Activated CD8-positive, alpha-beta memory T cell treated with anti-CD3 and anti-CD28 coated beads for 1 hour (primary cell): ENCODE measurements at places on chromosomes 1 and 21.
A peak's percentile ranks its signal among the peaks of the same experiment; 100 is the strongest.

GRCh38 chr1:39268112-39268581, 63.7 kb downstream of the MACF1 start:
- no peak for DNase-seq

DNA sequence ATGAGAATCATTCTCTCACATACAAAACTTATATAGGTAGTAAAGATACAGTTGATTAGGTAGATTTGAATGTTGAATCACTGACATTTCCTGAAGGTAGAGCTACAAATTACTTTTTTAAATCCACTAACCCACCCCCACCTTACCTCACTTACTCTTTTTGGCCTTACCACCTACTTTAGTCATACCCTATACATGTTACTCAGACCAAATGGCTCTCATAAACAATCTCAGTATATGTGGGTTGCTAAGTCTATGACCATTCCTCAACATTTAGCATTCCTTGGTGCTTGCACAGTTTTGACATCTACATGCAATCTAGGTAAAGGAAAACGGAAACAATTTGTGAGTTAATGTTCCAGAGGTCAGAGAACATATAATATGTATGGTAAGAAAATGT, 26.3 kb downstream of the SYDE2 start:
- DNase-seq = no peak

- no peak for DNase-seq
Measured at GRCh38 chr1:78543941-78544643, 53.3 kb downstream of the PTGFR start.

GRCh38 chr21:26837539-26837938, 7.7 kb downstream of the ADAMTS1 start:
- no peak for DNase-seq

DNA sequence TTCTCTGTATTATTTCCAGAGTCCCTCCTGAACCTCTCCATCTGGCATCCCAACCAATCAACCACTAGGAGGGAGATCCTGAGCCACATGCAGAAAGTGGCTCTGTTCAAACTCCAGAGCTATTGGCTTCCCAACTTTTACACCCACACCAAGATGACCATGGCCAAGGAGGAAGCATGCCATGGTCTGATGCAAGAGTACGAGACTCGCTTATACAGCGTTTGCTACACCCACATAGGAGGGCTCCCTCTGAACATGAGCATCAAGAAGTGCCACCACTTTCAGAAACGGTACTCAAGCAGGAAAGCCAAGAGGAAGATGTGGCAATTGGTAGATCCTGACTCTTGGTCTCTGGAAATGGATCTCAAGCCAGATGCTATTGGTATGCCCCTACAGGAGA, 23.6 kb downstream of the RGSL1 start:
- no peak for DNase-seq

DNA sequence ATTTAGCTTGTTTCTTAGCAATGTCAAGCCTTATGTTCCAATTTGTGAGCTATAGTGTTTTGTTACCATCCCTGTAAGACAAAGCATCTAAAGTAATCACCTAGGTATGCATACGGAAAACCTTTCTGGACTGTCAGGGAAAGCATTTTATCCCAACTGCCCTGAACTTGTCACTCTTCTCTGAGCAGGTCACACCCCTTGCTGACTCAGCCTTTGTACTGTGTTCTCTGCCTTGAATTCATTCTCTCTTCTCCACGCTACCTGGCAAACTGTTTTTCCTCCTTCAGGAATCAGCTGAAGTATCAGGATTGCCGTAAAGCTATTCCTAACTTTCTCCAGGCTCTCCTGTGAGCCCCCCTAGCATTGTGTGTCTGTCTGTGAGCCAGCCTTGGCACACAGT, 54.2 kb downstream of the PBX1 start:
- no peak for DNase-seq

GRCh38 chr21:37028570-37028969, 22.1 kb downstream of the RIPPLY3 start:
- DNase-seq = no peak

DNA sequence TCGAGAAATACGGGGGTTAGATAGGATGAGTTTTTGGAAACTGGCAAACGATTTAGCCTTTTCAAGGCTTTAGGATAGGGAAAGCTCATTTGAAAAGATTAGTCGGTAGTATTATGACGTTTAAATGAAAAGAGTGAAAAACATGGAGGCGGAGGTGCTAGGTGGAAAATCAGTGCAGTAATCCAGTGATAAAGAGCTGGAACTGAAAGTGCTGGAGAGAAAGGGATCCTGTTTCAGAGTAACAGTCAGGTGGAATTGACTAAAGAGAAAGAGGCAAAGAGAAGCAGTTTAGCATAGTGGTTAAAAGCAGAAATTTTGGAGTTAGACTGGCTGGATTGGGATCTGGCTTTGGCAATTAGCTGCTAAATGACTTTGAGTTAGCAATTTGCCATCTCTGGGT, 945 bp downstream of the WDR3 start:
- no peak for DNase-seq

DNA sequence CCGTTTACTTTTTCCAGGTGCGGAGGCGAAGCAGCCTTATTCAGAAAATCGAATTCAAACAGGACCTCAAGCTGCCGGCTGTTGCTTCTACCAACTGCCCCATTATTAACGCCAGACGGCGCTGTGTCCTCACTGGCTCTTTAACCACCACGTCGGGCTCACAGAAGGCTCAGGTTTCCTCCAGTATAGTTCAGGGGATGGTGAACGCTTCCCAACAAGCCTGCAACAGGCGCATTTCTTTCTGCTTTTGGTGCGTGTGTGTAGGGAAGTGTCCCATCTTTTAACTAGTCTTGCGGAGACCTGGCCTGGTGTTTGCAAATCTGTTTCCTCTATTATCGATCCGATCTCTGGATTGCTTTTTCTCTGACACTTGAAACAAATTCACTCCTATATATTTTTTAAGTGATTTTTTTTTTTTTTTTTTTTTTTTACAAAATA, 791 bp upstream of the STUM start:
- peak; percentile 41 for DNase-seq
